ENCODE measurements at places on chromosomes 5 and 9. TPM values are rescaled to one million over a fixed set of nuclear protein-coding genes. Genes with fewer than 3 reads are reported as not detected.

- DNase-seq, result no peak
- H3K27ac ChIP-seq, result no peak overlapping the region
- H3K4me1 ChIP-seq, result peaks cover 5% of the 10 kb centered on the region
- no peak overlapping the region for H3K4me3 ChIP-seq
These were observed 68.6 kb upstream of the PPP1R26 start for GRCh38 chr9:135410831-135411473.

GRCh38 chr9:19992556-19992955 lies 203.7 kb upstream of the SLC24A2 start:
- DNase-seq, result no peak
- no peak overlapping the region for H3K27ac ChIP-seq
- H3K36me3 ChIP-seq, result no peaks in the 10 kb centered on the region
- no peaks in the 10 kb centered on the region for H3K27me3 ChIP-seq
- H3K4me3 ChIP-seq, result no peak overlapping the region

- no peaks in the 10 kb centered on the region for H3K36me3 ChIP-seq
- no peaks in the 10 kb centered on the region for H3K4me1 ChIP-seq
- no peak for DNase-seq
These were observed 361.3 kb downstream of the ENC1 start for GRCh38 chr5:74279244-74279643.

DNA sequence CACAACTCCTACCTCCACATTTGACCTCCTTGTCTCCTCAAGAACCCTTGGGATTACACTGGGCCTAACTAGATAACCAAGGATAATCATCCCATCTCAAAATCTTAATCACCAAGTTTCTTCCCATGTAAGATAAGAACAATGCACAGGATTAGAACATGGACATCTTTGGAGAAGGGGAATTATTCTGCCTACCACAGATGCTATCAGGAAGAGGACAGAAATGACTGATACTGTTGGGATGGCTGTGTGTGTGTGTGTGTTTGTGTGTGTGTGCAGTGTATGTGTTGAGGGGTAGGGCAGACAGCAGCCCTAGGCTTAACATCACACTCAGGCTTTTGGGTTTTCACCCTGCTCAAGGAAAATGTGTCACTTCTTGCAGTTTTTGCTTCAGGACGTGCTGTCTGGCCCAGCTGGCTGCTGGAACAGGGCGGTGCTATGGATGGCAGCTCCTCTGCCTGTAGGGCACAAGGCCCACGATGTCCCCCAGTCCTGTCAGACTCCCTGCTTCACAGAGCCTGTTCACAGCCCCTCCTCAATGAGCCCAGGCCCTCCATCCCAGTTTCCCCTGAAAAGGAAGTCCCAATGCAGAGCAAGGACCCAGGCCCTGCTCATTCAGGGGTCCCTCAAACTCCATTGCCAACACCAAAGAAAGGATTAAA lies 7.7 kb downstream of the CA9 start:
- H3K4me3 ChIP-seq, result no peak overlapping the region
- no peak for DNase-seq
- H3K36me3 ChIP-seq, result peaks cover 26% of the 10 kb centered on the region
- no peak overlapping the region for H3K27ac ChIP-seq
- no peaks in the 10 kb centered on the region for H3K27me3 ChIP-seq

- no peak for DNase-seq
- no peak overlapping the region for H3K4me3 ChIP-seq
- H3K27me3 ChIP-seq, result peaks cover 24% of the 10 kb centered on the region
- H3K4me1 ChIP-seq, result peaks cover 19% of the 10 kb centered on the region
- no peaks in the 10 kb centered on the region for H3K36me3 ChIP-seq
- H3K27ac ChIP-seq, result no peak overlapping the region
These were observed 3.6 kb upstream of the CCNJL start for GRCh38 chr5:160315968-160316367.

GRCh38 chr5:78287833-78288232 lies 6.7 kb downstream of the AP3B1 start:
- peaks cover 21% of the 10 kb centered on the region for H3K4me1 ChIP-seq
- no peak overlapping the region for H3K4me3 ChIP-seq
- H3K27me3 ChIP-seq, result no peaks in the 10 kb centered on the region
- no peak overlapping the region for H3K27ac ChIP-seq

DNA sequence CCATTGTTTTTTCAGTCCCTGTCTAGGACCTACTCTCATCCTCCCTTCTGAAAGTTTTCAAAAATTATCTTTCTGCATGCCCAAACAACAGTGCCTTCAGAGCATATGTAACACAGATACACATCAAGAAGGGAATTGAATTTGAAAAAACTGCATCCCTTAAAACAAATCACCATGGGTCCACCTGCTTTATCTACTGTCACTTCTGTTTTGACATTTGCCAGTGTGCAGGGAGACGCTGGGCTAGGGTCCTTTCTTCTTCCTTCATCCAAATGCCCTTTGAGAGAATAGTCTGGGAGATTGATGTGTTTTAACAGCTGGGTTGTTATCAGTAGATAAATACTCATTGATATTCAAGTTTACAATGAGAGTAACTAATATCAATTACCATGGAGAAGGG lies 1630.1 kb downstream of the MAT2B start:
- H3K4me3 ChIP-seq, result no peak overlapping the region
- no peaks in the 10 kb centered on the region for H3K36me3 ChIP-seq
- no peak for DNase-seq
- H3K27ac ChIP-seq, result no peak overlapping the region
- no peaks in the 10 kb centered on the region for H3K4me1 ChIP-seq
- no peaks in the 10 kb centered on the region for H3K27me3 ChIP-seq

GRCh38 chr5:132209131-132209530 lies 18.5 kb downstream of the P4HA2 start:
- no peaks in the 10 kb centered on the region for H3K4me1 ChIP-seq
- H3K27me3 ChIP-seq, result no peaks in the 10 kb centered on the region
- no peak overlapping the region for H3K27ac ChIP-seq
- H3K4me3 ChIP-seq, result no peak overlapping the region

- no peak overlapping the region for H3K27ac ChIP-seq
- no peaks in the 10 kb centered on the region for H3K36me3 ChIP-seq
- no peak overlapping the region for H3K4me3 ChIP-seq
- no peak for DNase-seq
- H3K27me3 ChIP-seq, result no peaks in the 10 kb centered on the region
These were observed 179.0 kb downstream of the TAF11L14 start for GRCh38 chr5:17813214-17813613.

- no peaks in the 10 kb centered on the region for H3K27me3 ChIP-seq
- no peak for DNase-seq
- H3K4me1 ChIP-seq, result no peaks in the 10 kb centered on the region
- H3K4me3 ChIP-seq, result no peak overlapping the region
- no peaks in the 10 kb centered on the region for H3K36me3 ChIP-seq
- no peak overlapping the region for H3K27ac ChIP-seq
These were observed 26.4 kb downstream of the PTPRD start for GRCh38 chr9:10586407-10586806.

- peak overlapping the region; percentile 81 for H3K27ac ChIP-seq
- no peak for DNase-seq
- H3K4me1 ChIP-seq, result peaks cover 42% of the 10 kb centered on the region
- H3K4me3 ChIP-seq, result no peak overlapping the region
These were observed 88.7 kb downstream of the RAPGEF1 start for GRCh38 chr9:131651160-131651559.

- no peak overlapping the region for H3K27ac ChIP-seq
- peaks cover 5% of the 10 kb centered on the region for H3K4me1 ChIP-seq
- H3K36me3 ChIP-seq, result no peaks in the 10 kb centered on the region
These were observed 13.4 kb upstream of the VPS13A start for GRCh38 chr9:77163884-77164283.

CTXN3 gene
- not detected for total RNA-seq

FOXD4 gene
- not detected for total RNA-seq

Data from suprapubic skin (tissue), 4 donors.